ENCODE measurements at places on chromosomes 1 and 21.

- DNase-seq, result no peak
Measured at GRCh38 chr1:238404921-238405320, 514.2 kb upstream of the ZP4 start.

DNA sequence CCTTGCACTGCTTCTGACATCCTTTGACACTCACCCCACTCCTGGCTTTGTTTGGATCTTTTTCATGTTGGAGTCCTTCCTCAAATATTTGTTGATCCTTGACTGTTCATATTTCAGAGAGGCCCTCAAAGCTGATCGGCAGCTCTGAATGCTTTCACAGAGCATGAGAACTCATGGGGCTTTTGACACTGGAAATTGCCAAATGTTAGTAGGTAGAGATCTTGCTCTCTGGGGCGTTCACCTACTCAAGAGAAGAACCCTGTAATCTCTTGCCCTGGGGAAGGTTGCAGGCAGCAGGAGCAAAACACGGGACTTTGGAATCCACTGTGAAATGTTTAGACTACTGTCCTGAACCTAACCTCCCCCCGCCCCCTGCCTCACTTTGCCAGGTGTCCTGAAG, 67.4 kb upstream of the STUM start:
- no peak for DNase-seq

- no peak for DNase-seq
Measured at GRCh38 chr1:8739377-8739776, 78.1 kb downstream of the RERE start.

DNA sequence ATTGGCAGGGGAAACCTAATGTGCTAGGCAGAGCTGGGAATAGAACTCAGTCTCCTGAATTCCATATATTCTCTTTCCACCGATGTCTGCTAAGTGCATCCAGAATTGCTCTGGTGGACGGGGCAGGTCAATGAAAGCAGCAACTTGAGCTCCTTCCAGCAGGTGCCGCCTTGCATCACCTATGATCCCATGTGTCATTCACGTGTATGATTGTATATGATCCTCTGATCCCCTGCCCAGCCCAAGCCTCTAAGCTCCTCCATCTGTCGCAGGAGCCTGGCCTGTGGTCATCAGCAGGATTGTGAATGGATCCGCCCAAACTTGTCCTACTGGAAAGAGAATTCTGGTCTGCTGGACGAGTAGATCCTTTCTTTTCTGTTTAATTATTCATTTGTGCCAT, 13.1 kb downstream of the ACTA1 start:
- DNase-seq, result no peak

DNA sequence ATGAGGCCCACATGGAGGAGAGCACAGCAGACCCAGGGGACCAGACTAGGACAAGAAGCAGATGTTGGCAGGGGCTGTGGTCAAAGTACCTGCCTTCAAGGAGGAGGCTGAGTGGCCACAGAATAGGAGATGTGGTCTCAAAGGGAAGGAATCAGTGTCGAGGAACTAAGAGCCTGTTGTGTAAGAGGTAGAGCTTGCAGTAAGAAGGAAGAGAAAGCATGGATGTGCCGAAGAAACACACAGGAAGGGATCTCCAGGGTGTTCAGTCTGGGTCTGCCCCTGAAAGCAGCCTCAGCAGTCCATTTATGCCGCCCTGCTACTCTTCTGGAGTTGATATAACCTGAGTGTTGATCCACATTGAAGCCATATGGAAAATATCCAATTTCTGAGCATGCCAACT, 83.9 kb downstream of the NID1 start:
- no peak for DNase-seq

- DNase-seq, result no peak
Measured at GRCh38 chr21:36707763-36708285, 8.9 kb downstream of the SIM2 start.

GRCh38 chr1:84247425-84248220, 53.9 kb upstream of the SAMD13 start:
- DNase-seq, result peak; percentile 37

DNA sequence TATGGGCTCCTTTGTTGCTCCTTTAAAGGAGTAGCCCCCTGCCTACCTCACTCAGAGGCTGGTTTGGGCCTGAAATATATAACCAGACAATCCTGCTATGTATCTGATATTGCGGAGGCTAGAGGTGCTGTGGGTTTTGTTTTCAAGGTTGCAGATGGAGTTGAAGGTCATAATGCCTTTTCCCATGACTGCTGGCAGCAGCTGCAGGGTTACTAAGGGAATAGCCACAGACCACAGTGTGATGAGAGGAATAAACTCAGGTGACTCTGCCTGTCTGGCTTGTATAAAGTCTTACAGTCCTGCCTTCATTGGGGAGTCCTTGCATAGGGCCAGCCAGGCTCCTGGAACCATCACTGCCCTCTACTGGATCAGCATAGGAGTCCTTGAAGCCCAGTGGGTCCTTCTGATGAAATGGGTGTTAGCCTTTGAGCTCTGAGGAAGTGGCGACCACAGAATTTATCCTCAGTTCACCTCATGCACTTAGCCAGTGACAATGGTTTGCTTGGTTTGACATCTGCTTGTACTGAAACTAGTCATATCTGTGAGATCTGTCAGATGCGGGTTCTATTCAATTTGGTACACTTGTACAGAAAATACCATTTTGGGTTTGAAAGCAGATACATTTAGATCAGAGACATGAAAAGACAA, 174.4 kb upstream of the HMCN1 start:
- DNase-seq, result peak; percentile 73

DNA sequence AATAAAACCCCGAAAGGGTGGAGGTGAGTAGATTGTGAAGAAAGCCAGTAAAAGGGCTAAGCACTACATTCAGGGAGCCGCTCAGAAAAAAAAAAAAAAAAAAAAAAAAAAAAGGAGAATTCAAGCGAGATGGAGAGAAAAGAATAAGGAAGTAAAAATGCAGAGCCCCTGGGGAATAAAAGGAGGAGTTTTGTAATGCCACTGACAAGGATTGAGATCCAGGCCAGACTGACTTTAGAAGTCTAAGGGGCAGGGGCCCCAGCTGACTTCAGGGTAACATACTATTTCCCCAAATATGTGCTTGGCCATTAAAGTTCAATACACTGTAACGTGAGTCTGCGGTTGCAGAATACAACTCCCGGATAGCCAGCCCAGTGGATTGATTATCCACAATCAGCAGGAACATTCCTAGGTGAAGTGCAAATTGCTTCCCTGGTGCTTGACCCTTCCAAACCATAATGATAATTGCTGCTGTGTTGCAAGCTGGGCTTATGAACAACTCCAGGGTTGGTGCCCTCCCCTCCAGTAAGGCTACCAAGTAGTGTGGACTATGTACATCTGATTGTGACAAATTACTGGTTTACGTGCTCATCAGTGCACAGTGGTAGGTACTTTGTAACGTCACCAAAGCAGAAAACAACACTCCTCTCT, 30.7 kb upstream of the RRP15 start:
- DNase-seq, result no peak

DNA sequence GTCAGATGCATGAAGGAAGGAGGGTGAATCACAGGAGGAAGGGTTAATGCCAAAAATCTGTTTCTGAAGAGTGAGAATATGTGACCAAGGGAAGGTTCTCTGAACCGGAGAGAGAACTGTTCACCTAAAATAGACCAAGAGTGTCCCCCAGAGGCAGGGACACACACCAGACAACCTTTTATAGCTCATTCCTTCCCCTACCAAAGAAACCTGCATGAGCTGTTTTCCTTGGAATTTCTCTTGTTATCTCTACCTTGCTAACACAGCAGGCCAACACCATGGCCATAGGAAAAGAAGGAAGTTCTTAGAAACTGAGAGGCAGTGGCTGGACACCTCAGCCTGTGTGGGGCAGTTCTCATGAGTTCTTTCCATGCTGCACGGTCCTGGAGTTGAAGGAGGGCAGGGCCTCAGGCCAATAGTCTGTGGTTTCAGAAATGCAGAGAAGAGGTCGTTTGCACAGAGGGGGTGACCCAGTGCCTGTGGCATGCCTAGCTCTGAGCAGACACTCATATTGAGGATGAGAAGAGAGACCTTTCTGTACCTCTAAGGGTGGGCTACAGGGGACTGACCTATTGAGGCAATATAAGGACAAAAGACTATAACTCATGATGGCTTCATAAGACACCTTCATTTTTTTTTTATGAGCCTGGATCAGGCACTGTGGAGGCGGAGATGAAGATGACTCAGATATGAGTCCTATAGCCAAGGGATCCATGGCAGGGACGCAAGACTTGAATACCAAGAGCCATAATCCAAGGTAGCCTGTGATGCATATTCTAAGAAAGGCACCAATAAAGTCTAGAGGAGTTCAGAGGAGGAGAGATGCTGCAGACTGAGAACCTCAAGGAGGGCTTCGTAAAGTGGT, 39.4 kb downstream of the IGFN1 start:
- DNase-seq, result peak; percentile 40

GRCh38 chr21:18588001-18588662, 184.5 kb upstream of the TMPRSS15 start:
- DNase-seq, result no peak

DNA sequence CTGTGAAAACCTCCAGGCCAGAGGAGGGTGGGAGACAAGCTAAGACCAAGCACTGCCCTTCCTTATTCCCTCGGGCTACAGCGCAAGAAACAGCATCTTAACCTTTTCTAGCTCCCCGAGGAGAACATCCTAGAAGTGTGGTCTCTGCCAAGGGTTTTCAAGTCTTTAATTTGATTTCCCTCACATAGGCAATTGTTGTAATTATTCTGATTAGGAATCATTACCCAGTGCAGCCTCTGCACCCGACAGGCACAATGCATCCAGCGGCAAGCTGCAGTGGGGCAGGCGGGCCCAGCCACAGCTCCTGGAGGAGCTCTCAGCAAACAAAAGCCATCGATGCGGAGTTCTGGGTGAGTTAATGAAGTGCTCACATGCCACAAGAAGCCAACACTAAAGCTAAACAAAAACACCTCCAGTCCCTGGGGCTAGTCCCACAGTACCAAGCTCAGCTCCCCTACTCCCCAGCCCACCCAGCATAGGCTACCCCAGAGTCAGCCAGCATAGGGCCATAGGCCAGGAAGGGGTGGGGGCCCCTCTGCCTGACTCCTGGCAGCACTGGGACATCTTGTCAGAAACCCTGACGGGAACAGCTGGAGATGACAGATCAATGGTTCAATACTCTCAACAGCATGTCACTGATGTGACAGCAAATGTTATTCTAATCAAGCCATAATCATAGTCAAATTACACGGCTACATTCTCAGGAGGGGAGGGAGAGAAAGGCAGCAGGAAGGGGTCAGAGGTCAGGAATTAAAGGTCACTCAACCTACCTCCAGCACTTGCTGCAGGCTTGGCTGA, 42.5 kb downstream of the ERI3 start:
- DNase-seq, result no peak

DNA sequence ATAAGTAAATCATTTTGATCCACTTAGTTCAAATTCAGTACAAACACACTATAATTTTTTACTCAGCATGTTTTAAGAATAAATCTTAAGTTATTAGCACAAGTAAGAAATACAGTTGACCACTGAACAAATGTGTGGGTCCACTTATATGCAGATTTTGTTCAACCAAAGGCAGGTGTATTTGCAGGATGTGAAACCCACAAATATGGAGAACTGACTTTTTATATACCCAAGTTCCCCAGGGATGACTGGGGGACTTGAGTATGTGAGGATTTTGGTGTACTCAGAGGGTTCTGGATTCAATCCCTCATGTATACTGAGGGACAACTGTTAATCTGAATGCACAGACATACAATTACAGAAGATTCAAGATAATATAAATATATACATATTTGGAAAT, 25.7 kb upstream of the ERICH3 start:
- DNase-seq, result no peak

DNA sequence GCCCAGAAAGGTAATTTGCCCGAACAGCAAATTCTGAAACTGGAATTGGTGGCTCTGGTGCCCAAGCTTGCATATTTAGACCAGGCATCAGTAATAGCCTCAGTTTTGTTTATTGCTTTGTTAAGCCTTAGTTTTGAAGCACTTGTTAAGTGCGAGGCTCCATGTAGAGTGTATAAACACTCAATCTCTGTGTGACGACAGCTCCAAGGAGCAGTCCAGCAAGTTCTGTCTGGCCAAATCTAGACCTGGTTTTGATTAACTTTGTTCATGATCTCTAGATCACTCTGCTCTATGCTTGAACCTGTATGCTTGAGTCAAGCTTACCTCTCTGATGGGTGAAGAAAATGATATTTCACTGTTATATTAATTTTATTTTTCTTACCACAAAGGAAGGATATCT, 37.4 kb downstream of the DOP1B start:
- no peak for DNase-seq

GRCh38 chr1:165397944-165398343, 41.4 kb upstream of the LMX1A start:
- DNase-seq, result peak; percentile 50

DNA sequence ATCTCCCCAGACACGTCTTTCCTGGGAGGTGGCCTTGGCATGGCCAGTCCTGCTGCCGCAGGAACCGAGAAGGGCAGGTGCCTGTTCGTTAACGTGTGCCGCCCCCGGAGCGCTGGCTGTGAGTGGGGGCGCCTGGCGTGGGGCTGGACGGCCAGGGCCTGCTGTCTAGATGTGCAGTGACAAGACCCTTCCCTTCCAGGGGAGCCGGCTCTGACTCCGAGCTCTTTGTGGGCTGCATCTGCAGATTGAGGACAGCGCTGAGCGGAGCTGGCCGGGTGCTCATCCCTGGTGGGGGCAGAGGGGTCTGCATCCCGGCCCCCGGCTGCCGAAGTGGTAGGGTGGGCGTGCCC, 13.0 kb downstream of the COL18A1 start:
- DNase-seq, result no peak
